ENCODE measurements at places on chromosomes 3 and 15. TPM values are rescaled to one million over a fixed set of nuclear protein-coding genes. Genes with fewer than 3 reads are reported as not detected.

DNA sequence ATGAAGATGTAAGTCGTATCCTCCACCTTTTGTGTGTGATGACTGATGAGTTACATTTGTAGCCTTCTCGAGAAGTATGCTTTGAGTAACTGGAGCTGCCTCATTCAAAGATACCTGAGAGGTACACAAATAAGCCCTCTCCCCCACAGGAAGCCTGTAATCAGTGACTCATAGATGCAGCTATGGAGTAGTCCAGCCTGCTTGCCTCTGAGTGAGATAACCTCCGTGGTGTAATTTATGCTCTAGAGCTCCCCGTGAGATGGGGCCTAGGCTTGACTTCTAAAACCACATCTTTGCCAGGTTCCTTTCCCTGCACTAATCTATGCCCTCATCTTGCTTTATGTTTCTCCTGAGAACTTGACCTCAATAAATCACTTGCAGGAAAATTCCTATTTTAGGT, 291.7 kb downstream of the SUCLG2 start:
- DNase-seq: no peak

- no peak for DNase-seq
These were observed 24.5 kb upstream of the NEDD4 start for GRCh38 chr15:56017920-56018319.

- no peak for DNase-seq
These were observed 179.3 kb upstream of the LRTM1 start for GRCh38 chr3:55107187-55107586.

MASP1 gene
- total RNA-seq: 4.6 TPM

- no peak for DNase-seq
These were observed 103.3 kb upstream of the COL8A1 start for GRCh38 chr3:99534951-99535704.

DNA sequence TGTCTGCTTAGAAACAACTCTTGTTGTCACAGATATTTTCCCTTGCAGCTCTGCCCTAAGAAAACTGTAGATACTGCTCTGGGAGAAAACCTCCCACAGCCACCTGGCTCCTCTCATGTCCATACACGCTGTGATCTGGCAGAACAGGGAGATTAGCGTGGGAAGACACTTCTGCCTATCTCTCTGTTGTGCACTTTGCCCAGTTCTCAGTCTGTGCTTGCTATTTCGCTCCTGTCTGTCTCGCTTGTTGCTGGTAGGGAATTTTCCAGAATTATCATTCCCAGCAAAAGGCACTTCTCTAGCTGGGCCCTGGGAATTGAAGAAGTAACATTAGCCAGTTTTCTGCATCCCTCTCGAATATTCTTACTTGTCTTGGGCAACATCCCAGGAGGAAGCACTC, 8.1 kb upstream of the GATM start:
- no peak for DNase-seq

LMAN1L gene
- not detected for total RNA-seq

GRCh38 chr3:193114431-193115340, 126.3 kb upstream of the PLAAT1 start:
- DNase-seq: no peak

CDC25A gene
- 9.7 TPM for total RNA-seq

- DNase-seq: no peak
These were observed 31.8 kb downstream of the CCNL1 start for GRCh38 chr3:157127831-157128767.

GRCh38 chr15:33656168-33656567, 312.1 kb upstream of the CHRM5 start:
- DNase-seq: no peak

SCN11A gene
- total RNA-seq: 0.23 TPM

CYP8B1 gene
- not detected for total RNA-seq

ISLR2 gene
- total RNA-seq: not detected

DNA sequence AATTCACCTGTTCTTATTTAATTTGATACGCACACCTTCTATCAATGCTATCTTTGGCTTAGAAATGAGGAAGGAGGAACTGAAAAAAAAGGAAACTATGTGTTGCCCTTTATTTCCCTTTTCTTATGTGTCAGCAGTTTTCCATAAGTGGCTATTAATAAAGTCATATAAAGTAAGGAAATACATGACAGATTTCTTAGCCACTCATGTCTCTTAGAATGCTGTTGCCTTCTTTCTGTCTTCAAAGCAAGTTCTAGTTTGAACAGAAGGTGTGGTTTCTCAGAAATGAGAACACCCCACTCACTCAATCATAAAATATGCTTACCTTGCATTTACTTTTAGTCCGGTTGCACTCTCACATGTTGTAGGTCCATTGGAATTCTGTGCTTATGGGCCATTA, 640.5 kb upstream of the GRM7 start:
- DNase-seq: no peak

- DNase-seq: no peak
These were observed 2.1 kb upstream of the GNAT1 start for GRCh38 chr3:50189274-50189673.

GRCh38 chr3:194504146-194504545, 17.3 kb upstream of the ATP13A3 start:
- no peak for DNase-seq

- DNase-seq: no peak
These were observed 88.7 kb downstream of the GABRG3 start for GRCh38 chr15:27059610-27060202.

DNA sequence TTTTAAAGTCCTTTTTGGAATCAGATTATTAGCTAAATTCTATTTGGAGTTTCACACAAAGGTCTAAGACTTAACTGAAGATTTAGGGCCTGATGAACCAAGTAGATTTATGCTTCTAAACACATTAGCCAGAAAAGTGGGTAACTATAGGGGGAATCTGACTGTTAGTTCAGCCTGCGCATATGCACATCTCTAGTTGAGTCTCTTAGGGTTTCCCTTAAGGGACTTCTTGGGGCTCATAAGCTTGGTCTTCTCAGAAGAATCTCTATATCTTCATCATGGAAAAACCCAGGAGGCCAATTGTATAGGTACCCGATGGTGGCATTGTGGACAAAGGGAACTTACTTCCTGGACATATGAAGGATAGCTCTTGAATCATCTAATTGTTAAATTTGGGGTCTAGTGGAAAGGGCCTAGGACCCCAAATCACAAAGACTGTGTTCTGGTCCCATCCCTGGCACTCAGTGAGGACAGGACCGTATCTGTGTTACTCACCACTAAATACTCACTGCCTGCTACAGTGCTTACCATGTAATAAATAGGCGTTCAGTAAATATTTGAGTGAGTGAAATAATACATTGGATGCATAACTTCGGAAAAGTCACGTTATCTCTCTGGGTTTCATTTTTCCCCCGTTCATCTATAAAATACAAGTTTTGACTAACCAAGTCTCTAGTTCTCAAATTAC, 17.0 kb downstream of the SELENOT start:
- DNase-seq: no peak

DNA sequence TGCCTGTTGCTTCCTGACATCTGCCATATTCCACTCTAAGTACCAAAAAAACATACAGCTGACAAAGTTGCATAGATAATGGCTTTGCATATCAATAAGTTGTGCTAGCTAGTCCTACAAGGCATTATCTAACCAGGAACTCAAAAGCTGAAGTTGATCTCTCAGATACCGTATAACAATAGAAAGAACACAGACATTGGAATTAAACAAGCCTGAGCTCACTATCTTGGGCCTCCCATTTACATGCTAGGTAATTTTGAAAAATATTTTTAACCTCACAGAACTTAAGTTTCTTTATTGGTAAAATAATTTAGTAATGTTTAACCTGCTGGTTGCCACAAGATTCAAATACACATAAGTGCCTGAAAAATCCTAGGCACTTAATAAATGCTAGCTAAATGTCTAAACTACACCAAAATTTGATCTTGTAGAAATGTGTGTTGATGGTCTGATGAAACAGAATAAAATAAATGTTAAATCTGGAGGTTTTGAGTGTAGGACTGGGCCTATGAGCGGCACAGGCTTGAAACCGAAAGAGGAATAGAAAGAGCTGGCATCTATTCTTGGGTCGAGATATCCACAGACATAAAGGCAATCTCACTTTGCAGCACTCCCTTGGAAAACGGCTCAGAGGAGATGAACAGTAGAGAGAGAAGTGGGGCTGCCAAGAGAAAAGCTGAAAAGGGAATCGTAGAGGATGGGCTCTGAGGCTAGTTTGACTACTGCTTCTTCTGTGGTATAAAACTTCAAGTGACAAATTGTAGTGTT, 29.9 kb upstream of the TTC14 start:
- DNase-seq: no peak

GRCh38 chr3:37132334-37132733, 42.0 kb downstream of the LRRFIP2 start:
- DNase-seq: no peak

DNA sequence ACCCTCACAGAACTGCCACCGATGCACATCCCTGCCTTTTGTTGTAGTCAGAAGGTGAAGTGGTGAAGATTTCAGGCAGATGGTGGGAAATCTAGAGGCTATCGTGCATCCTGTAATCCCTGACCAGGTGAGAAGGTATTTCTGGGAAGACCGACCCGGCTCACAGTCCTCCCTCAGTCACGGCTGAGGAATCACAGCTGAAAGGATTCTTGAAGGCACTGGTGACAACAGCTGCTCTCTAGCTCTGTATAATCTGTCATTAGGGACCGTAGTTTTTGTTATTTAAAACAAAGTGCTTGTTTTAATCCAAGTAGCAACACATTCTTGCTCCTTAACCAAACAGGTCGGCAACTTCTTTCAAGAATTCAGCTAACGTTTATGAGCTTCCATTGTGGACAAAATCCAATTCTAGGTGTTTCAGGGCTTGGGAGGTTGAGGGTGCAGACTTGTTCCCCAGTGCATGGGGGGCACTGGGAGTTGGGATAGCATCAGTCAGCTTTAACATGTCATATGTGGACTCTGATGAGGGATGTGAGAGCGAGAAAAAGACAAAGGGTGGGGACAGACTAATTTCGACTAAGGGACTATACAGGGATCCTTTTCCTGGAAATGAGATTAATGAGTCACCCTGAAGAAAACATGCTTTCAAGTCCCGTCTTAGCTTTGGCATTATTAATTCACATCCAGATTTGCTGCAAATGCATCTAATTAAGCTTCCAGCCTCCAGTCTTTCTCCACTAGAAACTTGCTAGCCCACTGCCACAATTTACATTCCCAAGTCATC, 141.0 kb upstream of the RASGRP1 start:
- no peak for DNase-seq

- no peak for DNase-seq
These were observed 1030.5 kb downstream of the FHIT start for GRCh38 chr3:60220768-60221167.

SAMD7 gene
- total RNA-seq: not detected

MYLK gene
- 57.8 TPM for total RNA-seq

DNA sequence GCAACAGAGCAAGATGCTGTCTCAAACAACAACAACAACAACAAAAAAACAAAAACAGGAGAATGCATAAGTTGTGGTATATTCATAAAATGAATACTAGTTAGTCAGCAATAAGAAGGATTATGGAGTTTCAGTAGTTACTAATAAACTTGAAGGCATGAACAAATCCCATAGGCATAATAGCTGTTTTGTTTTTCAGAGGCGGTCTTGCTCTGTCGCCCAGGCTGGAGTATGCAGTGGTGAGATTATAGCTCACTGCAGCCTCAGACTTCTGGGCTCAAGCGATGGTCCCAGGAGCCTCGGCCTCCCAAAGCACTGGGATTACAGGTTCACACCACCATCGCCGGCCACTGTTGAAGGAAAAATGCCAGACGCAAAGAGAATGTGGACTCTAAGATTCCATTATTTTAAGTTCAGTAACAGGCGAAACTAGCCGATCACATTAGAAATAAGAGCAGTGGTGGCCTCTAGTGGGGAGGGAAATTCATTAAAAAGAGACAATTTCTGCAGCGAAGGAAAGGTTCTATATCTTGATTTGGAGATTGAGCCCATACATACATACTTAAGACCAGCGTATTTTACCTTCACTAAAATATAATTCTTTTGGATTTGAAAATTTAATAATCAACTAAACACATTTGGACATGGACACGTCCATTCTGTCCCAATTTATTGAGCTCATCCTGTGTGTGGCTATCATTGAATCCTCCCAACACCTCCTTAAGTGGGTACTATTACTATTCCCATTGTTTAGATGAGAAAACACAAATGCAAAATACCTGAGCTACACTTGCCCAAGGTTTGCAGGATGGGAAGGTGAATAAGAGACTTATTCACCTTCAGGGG, 27.4 kb upstream of the HDAC11 start:
- peak; percentile 27 for DNase-seq

AMIGO3 gene
- 1.2 TPM for total RNA-seq

DNA sequence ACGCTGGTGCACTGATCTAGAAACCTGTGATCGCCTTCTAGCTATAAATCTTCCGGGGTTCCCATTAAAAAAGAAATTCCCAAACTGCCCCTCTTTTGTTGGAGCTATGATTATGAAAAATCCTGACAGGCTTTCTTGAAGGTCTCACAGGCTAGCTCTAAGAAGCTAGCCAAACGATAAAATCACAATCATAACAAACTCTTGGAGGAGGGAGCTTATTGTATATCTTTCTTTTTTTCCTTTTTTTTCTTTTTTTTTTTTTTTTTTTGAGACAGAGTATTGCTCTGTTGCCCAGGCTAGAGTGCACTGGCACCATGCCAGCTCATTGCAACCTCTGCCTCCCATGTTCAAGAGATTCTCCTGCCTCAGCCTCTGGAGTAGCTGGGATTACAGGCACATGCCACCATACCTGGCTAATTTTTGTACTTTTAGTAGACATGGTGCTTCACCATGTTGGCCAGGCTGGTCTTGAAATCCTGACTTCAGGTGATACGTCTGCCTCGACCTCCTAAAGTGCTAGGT, 72.0 kb downstream of the MYO1E start:
- DNase-seq: no peak

- DNase-seq: no peak
These were observed 16.4 kb downstream of the ZNF654 start for GRCh38 chr3:88075497-88075896.

DNA sequence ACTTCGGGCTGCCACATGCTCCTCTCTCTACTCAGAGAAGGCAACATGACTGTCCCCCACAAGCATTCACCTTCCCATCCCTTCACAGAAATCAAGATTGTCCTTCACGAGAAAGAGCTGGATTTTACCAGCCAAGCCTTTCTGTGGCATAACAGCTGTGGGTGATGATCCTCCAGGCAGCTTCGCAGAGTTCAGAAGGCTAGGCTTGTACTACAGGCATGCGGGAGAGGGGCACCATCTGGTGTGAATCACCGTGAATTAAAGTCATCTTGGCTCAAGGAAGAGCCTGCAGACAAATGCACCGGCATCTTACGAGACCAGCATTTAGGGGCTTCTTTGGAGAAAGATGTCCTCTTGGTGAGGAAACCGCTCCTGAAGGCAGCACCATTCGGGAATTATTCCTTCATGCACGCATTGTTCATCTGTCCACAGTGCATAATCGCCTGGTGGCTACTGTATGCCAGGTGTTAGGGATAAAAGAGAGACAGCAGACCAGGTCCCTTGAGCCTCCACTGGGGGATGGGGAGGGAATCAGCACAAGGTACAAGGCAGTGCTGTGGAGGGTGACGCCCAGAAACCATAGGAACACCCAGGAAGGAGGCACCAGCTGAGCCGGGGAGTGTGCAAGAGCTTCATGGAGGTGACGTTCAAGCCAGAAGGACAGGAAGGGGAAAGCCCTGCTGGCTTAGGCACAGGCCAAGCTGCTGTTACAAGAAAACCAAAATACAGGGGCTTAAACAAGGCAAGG, 108.6 kb downstream of the TMEM266 start:
- DNase-seq: no peak

SI gene
- not detected for total RNA-seq

ST8SIA2 gene
- total RNA-seq: 1.6 TPM

RTP3 gene
- not detected for total RNA-seq
